ENCODE measurements at places on chromosomes 2 and 18. TPM values are rescaled to one million over a fixed set of nuclear protein-coding genes. Genes with fewer than 3 reads are reported as not detected.

Gene STEAP3
- total RNA-seq = 22.3 TPM

Gene RUFY4
- total RNA-seq = not detected

Gene KCNE4
- total RNA-seq = 1.3 TPM

Gene C2orf80
- not detected for total RNA-seq

Gene GPAT2
- 3.5 TPM for total RNA-seq

Gene DLX2
- total RNA-seq = not detected

Gene R3HDM1
- 16.2 TPM for total RNA-seq

GRCh38 chr2:169619946-169620345, 35.8 kb downstream of the PPIG start:
- DNase-seq = no peak

DNA sequence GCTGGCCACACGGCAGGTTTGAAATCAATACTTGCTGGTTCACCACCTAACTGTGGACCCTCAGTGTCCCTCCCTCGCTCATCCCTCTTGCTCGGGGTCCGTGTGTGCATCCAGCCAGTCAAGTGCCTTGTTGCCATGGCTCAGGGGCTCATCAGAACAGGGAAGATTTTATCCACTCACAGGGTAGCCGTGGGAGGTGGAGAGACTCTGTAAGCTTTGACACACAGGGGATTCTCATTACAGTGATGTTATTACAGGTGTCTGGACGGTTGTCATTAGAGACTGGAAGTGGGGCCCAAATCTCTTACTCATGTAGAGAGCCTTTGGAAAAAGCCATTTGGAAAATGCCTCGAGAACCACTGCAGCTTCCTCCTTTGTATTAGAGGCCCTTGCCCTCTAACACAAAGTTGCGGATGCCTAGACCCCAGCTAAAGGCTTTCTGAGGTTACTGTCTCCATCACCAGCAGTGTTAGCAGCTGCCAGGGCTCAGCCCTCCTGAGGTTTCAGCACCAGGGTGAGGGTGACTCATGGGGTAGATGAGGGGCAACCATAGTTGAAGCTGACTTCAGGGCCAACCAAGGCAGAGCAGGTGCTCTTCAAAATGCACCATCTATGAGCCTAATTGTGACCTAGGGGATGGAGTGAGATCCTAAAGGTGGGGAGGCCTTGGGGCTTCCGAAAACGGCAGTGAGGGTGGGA, 195.6 kb downstream of the CLIP4 start:
- no peak for DNase-seq

GRCh38 chr2:240640939-240641338, 15.7 kb downstream of the GPR35 start:
- peak; percentile 22 for DNase-seq

DNA sequence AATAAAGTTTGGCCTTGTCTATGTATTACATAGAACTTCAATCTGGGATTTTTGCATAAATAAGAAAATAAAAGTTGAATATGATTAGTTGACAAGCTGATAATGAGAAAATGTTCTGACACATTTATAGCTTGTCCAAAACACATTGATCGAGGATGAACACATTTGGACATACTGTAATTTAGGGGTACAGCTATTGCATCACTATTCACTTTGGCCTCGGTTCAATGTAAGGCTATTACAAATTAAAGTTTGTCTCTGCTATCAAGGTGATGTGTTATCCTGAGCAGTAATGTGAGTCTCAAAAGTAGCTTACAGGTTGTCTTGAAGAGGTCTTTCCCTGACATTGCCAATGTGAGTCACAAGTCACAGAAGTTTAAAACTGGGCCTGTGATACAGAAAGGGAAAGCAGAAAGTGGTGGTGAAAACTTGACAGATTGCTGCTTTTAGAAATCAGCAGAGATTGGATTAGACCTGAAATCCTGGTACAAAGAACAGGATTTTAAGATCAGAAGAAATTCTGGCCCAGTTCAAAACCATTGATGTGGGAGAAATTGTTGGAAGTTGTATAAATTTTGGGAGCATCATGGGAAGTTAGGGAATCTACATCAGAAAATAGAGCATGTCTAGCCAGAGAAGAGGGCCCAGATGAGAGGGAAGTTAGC, 674.1 kb downstream of the NYAP2 start:
- no peak for DNase-seq

DNA sequence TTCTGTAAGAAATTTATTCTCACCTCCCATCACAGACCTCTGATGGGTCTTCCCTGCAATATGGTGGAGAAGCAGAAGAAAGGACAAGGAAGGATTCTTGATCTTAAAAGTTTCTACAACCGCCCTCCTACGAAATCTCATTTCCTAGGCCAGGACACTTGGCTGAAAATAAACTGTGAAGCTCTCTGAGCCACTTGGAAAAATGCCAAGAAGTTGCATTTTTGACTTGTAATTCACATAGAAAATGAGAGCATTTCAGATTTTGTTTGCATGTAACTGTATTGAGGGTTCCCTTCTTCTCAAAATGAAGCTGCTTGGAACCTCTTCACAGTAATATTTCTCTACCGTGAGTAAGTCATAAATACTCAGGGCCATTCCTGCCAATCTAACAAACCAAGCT, 458.3 kb upstream of the SLC14A2 start:
- DNase-seq = no peak

DNA sequence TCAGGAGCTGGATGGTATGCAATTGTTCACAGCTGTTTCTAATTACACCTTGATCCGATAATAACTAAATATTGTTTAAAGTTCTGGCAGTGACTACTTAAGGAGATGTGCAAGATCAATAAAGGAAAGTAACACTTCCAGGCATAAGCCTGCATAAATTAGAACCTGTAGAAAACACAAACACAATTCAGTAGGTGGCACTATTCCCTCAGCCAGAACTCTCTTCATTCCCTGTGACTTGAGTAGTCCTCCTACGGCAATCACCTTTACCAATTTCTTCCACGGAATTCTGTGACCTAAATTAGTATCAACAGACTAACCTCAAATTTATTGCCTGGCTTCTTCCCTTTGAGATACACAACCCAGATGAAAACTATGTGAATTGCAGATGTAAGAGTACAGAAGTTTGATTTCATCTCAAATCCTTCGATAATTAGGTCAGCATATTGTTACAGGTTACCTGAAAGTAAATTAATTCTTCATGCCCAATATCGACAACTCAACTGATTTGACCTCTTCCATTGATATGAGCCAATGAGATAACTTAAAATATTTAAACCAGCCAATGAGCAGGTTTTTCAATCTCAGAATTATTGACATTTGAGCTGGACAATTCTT, 137.8 kb downstream of the PID1 start:
- no peak for DNase-seq

- no peak for DNase-seq
These were observed 7.4 kb upstream of the CCNYL1 start for GRCh38 chr2:207704078-207704477.

DNA sequence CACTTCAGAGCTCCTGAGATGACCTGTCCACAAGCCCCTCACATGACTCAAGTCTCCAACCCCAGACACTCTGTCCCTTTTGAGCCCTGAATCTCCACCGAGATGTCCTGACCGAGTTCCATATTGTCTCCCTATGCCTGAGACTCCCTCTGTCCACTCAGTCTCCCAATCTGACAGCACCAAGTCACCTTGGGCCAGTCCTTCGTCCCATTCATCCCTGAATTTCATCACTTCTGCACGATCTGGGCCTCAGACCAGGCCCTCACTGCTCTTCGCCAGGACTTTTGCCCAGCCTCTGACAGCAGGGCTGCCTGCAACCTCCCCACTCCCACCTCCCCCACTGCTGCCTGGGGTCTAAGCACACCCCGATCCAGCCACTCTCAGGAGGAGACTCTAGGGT, 4.3 kb upstream of the MOCOS start:
- DNase-seq = peak; percentile 2

- no peak for DNase-seq
These were observed 45.9 kb downstream of the CTDP1 start for GRCh38 chr18:79725486-79725885.

DNA sequence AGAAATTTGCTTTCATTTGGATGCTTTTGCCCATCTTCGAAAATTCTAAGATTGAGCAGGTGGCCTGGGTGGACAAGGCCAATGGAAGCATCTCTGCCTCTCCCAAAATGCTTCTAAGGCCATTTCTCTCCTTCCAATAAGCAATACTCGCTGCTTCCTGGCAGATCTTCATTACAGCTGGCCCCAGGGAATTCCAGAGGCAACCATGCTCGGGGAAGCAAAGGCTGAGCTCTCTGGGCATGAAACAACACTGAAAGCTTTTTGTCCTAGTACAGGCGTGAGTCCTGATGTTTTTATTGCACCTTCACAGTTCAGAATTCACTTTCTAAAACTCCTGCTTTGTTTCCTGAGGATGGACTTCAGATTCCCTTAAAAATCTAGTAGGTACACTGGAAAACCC, 11.8 kb upstream of the NEDD4L start:
- no peak for DNase-seq

DNA sequence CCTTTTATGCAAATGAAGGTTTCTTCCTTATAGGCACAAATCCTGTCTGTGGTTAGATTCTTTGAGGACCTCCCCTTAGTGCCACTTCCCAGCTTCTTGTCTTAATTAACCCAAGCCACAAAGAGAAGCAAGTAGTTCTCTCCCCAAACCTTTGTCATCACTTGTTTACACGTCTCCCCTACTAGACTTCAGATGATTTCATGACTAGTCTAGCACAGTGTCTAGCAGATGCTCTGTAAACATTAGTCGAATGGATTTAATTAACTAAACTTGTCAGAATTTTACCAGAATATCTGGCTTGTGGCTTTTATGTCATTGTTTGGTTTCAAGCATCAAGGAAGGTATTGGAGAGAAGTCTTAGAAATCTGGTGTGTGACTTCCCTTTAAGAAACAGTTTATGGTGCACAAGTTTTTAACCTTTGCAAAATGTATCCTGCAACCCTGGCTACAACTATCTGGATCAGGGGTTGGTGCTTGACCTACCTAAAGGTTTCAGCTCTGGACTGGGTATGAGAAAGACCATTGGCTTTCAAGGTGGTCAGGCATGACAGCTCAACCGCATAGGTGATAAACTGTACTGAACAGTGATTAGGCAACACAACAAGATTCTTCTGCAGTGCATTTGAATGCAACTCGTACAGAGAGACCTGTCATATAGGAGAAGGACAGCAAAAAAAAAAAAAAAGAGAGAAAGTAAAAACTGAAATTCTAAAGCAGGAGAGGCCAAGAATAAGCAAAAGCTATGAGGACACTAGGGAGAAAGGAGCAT, 93.2 kb upstream of the CCDC150 start:
- no peak for DNase-seq

- no peak for DNase-seq
These were observed 66.7 kb downstream of the NXPH2 start for GRCh38 chr2:138713504-138713903.
